ENCODE measurements at places on chromosomes 3 and 15.

DNA sequence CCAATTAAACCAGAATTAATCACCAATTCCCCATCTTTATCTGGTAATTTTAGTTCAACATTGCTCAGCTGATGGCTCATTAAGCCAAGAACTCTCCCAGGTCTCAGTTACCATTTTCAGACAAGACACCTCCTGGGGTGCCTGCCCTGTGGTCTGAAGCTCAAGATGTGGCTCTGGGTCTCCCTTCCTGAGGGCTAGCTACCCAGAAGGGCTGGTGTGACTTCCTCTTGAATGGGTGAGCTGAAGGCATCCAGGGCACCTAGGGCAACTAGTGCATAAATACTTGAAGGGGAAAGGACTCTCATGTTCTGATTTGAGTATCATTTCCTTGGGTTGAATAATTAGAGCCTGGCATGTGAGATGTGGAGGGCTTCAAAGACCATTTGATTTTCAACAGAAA, 6.7 kb upstream of the TM4SF1 start:
- no peak for DNase-seq

- DNase-seq: no peak
Measured at GRCh38 chr3:70726961-70727360, 414.5 kb upstream of the MDFIC2 start.

- no peak for DNase-seq
Measured at GRCh38 chr3:8385848-8386620, 115.6 kb upstream of the LMCD1 start.

- DNase-seq: no peak
Measured at GRCh38 chr15:42218953-42219592, 11.0 kb upstream of the VPS39 start.

GRCh38 chr3:41208507-41209220, 9.4 kb downstream of the CTNNB1 start:
- no peak for DNase-seq

DNA sequence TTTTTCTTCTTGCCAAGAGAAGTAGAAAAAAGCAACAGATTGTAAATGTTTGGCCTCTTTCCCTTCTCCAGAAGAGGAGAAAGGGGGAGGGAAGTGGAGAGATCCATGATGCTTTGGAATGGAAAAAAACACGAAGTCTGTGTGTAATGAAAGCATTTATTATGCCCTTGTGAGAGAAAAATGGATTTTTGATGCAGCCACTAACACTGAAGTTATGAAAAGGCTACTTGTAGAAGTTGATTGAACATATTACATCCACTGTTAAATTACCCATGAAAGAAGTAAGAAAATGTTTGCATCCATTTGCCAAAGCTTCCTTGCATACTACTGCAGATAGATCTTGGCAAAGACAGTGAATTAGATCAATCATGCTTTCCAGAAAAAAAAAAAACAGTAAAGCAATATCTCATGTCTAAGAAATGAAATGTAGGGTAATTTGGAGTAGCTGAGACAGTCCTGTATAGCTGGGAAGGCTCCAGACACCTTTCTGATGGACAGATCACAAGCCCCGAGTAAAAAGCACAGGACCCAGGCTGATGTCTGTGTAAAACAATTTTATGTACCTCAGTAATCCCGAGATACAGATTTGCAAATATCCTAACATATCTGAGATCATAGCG, 295.5 kb downstream of the PLOD2 start:
- no peak for DNase-seq

GRCh38 chr3:72586694-72587093, 261.6 kb downstream of the SHQ1 start:
- no peak for DNase-seq

GRCh38 chr3:156816091-156816793, 9.9 kb upstream of the LEKR1 start:
- no peak for DNase-seq

DNA sequence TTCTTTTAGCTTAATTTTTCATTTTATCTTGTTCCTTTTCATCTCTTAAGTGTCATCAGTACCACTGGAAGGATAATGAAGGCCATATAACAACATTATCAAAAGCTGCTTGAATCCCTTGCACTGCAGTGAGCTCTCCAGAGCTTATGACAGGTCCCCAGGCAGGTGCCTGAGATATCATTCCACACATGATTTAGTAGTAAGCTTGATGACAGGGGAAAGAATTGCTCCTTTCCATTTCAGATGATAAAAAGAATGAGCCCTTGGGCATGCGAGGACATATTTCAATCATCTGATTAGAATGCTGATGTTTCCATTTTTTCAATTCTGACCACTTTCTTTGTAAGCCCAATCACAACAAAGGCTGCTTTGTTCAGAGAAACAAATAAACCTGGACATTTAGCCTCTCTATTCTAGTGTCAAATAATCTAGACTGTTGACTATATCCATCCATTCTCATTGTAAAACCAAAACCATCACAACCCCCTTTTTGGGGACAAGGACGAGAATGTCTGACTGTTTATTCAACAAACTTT, 567.8 kb downstream of the IGSF11 start:
- no peak for DNase-seq

GRCh38 chr15:93179072-93179471, 90.1 kb upstream of the RGMA start:
- no peak for DNase-seq

DNA sequence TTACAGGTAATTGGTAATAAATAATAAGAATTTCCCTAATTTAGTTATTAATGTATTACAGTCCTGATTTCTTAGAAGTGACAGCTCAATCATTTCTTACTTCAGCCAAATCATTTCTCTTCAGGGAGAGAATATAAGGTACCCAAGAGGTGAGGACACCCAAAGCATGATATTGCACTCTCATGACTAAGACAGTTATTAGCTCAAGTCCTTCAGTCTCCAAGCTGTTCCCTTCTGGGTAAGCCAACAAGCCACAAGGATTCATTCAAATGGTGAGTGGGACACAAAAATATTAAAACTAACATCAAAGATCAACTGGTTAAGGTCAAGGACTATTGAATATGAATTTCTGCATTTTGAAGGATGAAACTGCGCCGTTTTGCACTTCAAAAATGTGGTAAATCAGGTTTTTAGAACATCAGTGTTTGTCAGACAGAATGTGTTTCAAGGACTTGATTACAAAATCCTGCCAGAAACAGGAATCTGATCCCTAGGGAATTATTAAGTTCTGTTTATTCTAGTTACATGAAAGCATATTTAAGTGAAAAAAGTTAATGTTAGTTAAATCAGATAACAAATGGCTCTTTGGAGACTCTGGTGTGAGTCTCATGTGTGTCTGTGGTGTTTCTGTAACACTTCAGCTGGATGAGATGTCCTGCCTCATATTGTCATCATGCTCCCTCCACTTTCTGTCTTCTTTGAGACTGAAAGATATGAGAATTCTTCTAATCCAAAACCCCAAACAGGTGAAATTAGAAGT, 101.7 kb upstream of the COL8A1 start:
- DNase-seq: no peak

DNA sequence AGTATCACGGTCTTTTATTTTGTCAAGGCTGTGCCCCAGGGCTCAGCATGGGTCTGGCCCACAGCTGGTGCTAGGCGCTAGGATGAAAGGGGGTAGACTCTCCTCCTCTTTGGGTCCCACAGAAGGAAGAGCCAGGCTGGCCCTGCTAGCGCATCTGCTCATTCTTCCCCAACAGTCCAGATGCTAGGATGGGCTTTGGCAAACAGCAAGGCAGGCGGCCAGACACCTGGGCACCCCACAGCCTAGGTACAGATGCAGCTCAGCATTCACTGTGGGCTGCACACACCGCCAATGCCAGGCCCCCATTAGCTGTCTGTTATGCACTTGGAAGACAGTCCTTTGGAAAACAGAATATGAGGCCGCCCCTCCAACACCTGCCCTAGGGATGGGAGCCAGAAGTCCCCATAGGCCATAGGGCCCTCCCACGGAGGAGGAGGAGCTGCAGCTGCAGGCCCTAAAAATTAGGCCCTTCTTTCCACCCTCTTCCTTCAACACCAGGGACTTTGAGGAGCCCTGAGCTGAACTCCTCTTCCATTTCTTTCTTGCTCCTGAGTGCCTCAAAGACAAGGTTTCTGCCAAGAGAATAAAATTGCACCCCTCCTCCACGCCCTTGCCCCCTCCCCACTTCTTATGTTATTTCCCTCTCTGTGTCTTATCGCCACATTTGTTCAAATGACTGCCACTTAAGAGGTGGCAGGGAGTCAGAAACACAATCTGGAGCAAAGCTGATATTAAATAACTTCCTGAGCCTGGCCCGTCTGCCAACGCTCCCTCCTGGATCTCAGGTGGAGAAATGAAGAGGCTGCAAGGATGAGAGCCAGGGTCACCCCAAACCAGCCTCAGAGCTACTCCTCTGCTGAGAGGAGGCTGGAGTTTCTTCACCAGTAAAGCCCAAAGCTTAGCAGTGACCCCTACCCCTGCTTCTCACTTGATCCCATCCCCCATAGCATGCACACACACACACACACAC, 13.7 kb downstream of the NTRK3 start:
- DNase-seq: no peak

GRCh38 chr15:64090527-64090926, 3.1 kb downstream of the CIAO2A start:
- no peak for DNase-seq

GRCh38 chr3:61821823-61822251, 260.5 kb downstream of the PTPRG start:
- DNase-seq: no peak

DNA sequence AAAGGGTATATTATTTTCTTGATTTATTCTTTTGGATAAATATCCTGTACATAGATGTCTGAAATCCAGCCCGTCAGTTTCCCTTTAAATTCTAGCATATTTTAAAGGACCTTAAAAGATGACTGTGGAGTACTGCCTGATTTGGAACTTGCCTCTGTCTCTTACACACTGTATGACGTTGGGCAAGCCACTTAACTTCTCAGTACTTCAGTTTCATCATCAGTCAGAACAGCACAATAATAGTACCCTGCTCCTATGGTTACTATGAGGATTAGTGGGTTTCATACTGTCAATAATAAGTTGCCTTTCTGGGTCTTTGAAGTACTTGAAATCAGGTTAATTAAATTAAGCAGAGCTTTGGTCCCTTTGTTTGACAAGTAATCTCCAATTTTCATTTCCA, 374.3 kb downstream of the TIGIT start:
- DNase-seq: no peak

GRCh38 chr3:131602011-131602779, 99.4 kb upstream of the MRPL3 start:
- no peak for DNase-seq

GRCh38 chr3:195078891-195079440, 192.0 kb downstream of the XXYLT1 start:
- no peak for DNase-seq

- DNase-seq: no peak
Measured at GRCh38 chr3:43876648-43877047, 185.9 kb downstream of the ABHD5 start.

DNA sequence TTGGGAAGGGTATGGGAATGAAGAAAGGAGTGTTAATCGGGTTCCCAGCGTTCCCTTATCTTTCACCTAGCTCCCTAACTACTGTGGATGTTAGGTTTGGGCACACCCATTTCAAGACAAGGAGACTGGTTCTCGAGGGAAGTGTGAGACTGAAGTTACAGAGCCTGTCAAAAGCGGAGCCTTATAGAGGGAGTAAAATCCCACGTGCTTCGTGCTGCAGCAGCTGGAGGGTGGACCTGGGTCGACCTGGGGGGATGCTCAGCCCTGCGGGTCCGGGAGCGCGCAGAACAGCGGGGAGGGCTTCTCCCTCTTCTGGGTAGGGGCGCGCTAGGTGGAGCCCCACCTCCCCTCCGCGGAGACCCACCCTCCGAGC, 314 bp upstream of the TMED3 start:
- no peak for DNase-seq

DNA sequence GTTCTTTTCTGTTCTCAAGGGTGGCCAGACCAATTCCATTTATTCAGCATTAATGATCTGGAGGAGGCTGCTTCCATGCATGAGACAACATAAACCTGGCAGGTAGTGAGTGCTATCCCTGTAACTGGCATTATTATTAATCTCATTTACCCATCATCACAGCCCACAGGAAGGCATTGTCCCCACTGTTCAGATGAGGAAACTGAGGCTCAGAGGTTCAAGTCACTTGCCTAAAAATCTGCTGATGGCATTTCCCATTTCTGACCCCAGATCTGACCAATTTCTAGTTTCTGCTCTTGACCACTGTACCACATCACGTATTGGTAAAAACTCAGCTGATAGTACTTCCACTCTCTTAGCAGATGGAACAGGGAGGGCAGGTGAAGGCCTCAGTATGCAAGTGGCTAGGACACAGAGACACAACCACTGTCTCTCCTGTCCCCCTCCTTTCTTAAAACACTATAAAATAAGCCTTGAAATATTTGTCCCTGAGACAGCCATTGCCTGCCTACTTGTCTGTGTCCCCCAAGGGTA, 36.1 kb downstream of the TRANK1 start:
- DNase-seq: no peak

- no peak for DNase-seq
Measured at GRCh38 chr3:52093756-52094545, 37.6 kb upstream of the DUSP7 start.

DNA sequence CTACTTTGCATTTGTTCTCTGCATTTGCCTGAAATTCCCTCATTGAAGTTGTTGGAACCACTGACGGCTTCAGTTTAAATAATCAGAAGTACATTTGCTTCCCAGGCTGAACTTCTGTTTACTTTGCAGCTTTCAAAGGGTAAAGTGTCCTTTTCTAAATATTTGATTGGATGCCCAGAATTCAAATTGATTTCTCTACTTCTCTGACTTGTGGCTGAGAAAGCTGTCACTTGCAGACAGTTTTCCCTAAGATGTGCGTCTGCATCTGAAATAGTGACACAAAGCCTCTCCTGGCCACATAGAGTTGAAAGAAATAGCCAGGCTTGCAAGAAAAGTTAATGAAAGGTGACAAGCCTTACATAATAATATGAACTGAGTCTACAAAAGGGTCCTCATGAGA, 299.6 kb downstream of the THSD4 start:
- no peak for DNase-seq

GRCh38 chr15:88179562-88179961, 77.0 kb downstream of the NTRK3 start:
- no peak for DNase-seq

- no peak for DNase-seq
Measured at GRCh38 chr15:67762610-67763368, 62.5 kb upstream of the SKOR1 start.

- DNase-seq: no peak
Measured at GRCh38 chr3:153277029-153277428, 115.0 kb downstream of the RAP2B start.

DNA sequence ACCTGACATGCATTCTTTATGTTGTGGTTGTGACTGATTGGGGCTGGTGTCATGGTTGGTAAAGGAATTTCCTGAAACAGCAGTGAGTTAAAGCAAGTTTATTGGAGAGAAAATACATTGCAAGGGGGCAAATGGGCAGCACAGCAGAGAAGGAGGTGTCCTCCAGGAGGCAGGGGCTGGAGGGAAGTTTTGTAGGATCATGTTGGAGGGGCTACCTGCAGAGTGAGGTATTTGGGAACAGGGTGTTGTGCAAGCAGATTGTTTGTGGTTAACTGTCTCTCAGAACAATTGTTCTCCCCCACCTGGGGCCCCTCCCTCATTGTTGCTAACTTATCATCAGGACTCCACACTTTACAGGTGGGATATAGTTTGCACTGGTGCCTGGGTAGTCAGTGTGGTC, 196.0 kb downstream of the NSUN3 start:
- no peak for DNase-seq

Measured in coronary artery (tissue), 2 donors.